ENCODE measurements at places on chromosomes 2 and 18.

- peak; percentile 66 for DNase-seq
These were observed 2.6 kb downstream of the HS6ST1 start for GRCh38 chr2:128315829-128316776.

GRCh38 chr2:179106676-179107428 lies 56.9 kb upstream of the CCDC141 start:
- peak; percentile 94 for DNase-seq

DNA sequence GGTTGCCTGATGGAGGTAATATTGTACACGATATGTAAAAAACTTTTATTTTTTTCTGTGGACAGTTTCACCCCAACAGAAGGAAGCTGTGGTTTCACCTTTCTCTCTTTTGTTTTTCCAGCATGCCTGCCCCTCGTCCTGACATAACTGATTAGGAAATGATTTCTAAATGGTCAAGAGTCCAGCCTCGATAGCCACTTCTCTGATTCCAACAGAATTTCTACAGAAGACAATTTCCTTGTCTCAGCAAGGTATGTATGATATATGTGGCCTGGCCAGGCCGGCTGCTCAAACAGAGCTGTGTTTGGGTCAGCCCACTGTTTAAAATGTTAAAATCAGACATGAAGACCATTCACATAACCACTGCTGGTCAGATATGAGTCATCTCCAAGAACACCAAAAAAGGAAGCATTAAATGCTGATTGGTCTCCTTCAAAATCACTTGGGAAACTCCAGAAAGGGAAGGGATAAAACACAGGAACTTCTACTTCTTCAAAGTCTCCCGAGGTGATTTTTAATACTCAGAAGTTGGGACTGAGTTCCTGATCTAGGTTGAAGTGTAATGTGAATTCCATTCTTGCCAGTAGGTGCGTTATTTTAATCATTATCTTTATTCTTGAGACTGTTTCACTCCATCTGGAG lies 22.3 kb downstream of the ATP8B1 start:
- peak; percentile 89 for DNase-seq

GRCh38 chr18:62766266-62766665 lies 50.9 kb downstream of the PHLPP1 start:
- DNase-seq = no peak

DNA sequence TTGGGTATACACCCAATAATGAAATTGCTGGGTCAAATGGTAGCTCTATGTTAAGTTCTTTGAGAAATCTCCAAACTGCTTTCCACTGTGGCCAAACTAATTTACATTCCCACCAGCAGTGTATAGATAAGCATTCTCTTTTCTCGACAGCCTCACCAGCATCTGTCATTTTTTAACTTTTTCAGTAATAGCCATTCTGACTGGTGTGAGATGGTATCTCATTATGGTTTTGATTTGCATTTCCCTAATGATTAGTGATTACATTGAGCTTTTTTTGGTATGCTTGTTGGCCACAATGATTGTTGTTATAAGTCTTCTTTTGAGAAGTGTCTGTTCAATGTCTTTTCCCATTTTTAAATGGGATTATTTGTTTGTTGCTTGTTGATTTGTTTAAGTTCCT lies 50.4 kb upstream of the EPAS1 start:
- DNase-seq = no peak
